Erythroblast (primary cell): ENCODE measurements at places on chromosomes 6 and 20.

DNA sequence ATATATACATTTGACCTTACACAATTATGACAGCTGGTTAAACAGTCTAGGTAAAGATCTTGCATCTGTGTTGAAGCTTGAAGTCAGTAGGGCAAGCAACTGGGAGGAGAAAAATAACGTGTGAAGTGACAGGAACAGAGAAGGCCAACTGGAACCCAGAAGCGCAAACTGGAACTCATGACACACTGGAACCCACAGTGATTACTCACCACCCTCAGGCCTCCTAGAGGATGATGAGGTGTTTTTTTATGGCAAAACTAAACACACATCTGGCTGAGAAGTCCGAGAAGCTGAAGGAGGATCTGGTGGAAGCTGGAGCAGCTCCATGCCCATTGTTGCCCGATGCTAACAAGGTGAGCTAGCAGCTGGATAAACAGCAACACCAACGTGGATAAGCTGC lies 108.1 kb downstream of the TMEM200A start:
- DNase-seq = no peak

DNA sequence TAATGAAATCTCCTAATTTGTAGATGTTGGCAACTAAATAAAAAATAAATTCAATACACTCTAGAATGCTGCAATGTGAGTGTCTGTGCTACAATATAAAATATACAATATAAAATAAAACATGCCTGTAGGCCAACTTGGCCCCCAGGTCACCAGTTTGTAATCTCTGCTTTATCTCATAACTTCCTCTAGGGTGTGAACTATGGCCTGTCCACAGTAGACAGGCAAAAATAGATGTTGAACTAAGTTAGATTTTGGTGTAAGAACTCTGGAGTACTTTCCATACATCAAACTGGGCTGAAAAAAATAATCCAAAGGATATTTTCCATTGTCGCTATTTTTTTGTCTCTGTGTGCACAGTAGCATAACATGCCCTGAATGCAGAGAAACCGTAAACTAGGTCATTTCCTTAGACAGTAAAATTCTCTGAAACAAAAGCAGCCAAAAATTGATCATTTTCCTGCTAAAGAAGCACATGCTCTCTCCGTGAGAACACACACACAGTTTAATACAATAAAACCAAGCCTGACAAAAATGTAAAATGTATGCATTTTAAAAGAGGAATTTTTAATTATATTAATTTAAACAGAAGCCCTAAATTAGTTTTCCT lies 98.5 kb upstream of the ZFP64 start:
- no peak for DNase-seq

DNA sequence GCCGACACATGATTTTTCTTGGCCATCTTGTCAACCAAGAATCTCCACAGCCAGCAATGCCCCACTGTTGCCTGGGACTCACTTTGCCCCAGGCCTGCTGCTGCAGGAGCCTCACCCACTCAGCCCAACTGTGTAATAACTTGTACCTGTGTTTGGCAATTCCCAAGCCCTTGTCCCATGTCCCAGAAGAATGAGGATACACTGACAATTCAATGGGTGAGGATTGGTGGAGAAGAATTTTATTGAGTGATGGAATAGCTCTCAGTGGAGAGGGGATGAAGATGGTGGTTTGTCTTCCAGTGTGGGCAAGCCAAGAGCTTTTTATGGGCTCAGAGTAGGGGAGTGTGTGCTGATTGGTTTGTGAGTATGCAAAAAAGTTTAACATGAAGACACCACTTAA lies 861.9 kb downstream of the TFAP2A start:
- DNase-seq = no peak

DNA sequence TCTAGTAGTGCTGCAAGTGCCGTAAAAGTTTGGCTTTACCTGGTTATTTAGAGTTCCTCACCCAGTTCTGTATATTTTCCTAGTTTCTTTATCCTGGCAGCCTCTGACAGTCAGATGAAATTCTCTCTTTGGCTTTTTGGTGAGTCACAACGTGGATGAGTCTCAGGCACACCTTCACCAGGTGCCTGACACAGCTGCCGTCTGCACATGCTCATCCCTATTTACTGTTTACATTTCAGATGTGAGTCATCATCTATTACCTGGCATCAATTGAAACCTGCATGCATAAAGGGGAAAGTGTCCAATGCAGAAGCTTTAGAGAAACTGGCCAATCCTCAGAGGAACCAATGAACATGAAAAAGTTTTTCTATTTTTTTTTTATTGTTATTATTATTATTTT lies 33.3 kb upstream of the ADGRF4 start:
- DNase-seq = no peak

- DNase-seq = no peak
These were observed 201.7 kb upstream of the FOXQ1 start for GRCh38 chr6:1110164-1110563.

- DNase-seq = no peak
These were observed 58.3 kb upstream of the IYD start for GRCh38 chr6:150310539-150310938.

GRCh38 chr20:6045566-6045965 lies 8.3 kb downstream of the LRRN4 start:
- no peak for DNase-seq

DNA sequence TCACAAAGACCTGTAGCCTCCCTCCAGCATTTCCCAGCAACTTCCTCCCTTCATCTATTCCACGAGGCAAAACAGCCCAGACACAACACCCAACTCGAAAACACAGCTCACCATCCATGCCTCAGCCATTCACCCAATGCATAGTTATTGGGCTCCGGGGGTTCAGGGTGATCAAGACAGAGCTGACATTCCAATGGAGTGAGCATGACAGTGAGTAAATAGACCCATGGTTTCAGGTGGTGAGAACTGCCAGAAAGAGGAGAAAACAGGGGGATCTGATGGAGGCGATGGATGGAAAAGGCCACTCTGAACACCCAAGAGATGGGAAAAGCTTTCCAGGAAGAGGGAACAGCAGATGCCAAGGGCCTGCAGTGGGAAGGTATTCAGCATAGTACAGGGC lies 5.9 kb downstream of the CASS4 start:
- DNase-seq = no peak

- no peak for DNase-seq
These were observed 295.1 kb upstream of the ZNF337 start for GRCh38 chr20:25991756-25992130.

GRCh38 chr6:36840432-36841403 lies 1.5 kb upstream of the CPNE5 start:
- no peak for DNase-seq
